ENCODE measurements at places on chromosomes 5 and 9.

- DNase-seq = no peak
Observed at GRCh38 chr5:33409435-33410170, 31.2 kb upstream of the TARS1 start.

DNA sequence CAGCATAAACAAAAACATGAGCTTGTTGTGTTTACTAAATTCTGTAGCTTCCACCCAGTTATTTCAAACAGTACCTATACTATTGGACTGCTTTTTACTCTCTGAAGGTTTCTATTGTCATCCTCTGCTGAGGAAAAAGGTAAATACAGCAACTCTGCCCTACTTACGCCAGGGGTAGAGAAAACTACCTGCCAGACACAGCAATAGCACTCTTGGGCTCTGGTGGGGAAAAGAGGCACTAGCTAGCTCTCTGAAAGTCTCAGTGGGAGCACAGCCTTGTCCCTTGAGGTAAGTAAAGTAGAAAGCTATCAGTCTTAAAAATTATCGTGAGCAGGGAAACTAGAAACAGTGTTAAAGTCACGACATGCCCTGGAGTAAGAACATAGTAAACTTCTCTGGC is 3.7 kb downstream of the HCN1 start:
- DNase-seq = no peak

- no peak for DNase-seq
Observed at GRCh38 chr5:53430618-53431252, 49.7 kb upstream of the FST start.

DNA sequence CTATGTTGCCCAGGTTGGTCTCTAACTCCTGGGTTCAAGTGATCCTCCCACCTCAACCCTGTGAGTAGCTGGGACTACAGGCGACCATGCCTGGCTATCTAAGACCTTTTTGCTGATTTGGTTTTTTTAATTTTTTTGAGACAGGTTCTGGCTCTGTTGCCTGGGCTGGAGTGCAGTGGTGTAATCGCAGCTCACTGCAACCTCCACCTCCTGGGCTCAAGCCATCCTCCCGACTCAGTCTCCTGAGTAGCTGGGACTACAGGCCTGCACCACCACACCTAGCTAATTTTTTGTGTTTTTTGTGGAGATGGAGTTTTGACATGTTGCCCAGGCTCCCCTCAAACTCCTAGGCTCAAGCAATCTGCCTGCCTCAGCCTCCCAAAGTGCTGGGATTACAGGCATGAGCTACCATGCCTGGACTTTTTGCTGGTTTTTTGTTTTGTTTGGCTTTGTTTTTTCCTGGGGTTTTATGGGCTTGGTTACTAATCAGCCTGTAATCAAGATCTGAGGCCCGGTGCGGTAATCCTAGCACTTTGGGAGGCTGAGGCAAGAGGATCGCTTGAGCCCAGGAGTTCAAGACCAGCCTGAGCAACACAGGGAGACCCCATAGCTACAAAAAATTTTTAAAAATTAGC is 3.6 kb downstream of the CYSTM1 start:
- no peak for DNase-seq

DNA sequence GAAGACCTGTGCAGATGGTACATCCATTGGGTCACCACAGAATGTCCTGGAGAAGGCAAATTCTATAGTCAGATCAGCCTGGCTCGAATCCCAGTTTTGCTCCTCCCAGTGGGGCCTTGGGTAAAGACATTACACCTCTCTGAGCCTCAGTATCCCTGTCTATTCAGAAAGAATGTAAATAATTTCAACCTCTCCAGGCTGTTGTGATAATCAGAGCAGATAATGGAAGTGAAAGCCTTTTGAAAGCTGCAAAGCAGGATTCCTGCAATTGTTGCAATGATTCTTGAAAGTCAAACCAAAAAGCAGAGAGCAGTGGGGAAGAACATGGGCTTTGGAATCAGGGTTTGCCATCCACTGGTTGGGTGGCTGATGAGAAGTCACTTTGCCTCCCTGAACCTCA is 63.2 kb downstream of the LHX2 start:
- DNase-seq = no peak

DNA sequence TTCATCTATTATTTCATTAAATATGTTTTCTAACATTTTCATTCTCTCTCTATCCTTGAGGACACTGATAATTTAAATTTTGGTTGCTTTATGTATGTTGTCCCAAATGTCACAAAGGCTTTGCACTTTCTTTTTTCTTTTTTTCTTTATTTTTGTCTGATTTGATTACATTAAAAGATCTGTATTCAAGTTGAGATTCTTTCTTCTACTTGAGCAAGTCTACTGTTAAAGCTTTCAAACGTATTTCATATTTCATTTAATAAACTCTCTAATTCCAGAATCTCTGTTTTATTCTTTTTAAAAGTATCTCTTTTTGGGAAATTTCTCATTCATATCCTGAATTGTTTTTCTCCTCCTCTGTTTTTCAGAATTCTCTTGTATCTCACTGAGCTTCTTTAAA is 106.5 kb downstream of the GNA14 start:
- no peak for DNase-seq

Data from osteocyte (in vitro differentiated cells).